ENCODE measurements at places on chromosomes 2 and 18. TPM values are rescaled to one million over a fixed set of nuclear protein-coding genes. Genes with fewer than 3 reads are reported as not detected.

The B4GALT6 gene
- polyA plus RNA-seq, result 12.4 TPM

The DSG4 gene
- 0.04 TPM for polyA plus RNA-seq

GRCh38 chr2:66888791-66889631, 454.1 kb downstream of the MEIS1 start:
- peak; percentile 34 for DNase-seq

DNA sequence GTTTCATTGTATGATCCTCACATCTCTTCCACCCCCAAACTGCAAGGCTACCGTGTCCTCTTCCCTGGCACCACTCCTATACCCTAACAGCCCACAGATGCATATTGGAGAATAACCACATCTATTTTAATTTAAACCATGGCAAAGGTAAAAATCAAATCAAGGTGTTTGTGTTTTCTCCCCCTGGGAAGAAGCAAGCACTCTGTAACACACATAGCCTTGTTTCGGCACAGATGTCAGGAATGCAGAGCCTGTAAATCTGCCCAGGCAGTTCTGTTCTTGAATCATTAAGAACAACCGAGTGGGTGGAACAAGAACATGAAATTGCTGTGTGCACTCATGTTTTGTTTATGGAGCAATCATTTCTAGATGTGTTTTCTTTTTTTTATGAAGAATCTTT, 6.8 kb upstream of the COX7A2L start:
- DNase-seq, result no peak

DNA sequence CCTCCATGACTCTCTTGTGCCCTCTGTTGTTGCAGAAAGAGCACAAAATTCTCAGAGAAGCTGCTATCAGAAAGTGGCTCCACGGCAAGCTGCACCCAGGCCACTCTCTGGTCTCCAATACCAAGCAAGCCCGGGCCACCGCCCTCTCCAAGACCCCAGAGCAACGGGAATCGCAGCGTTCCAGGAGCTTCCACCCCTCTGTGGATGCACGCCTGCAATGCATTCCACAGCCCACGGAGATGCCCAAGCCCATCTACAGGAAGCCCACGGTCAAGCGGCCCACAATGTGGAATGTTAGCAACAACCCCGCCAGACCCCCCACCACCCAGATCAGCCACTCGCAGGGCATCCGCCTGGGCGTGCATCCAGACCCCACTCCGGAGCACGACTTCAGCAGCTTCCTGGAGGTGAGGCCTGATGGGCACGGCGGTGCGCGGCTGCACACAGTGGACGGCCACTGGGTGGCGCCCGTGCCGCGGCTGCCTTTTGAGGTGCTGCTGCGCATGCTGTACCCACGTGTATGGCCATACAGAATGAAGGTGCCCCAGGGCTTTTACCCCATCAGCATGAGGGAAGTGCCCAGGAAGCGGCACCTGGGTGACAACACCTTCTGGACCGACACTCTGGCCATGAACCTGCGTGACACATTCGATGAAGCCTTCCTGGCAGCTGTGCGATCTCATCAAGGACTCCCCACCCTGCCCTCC, 6.3 kb downstream of the ANKRD53 start:
- peak; percentile 62 for DNase-seq

GRCh38 chr2:229300371-229300770, 29.3 kb upstream of the PID1 start:
- no peak for DNase-seq

Measured in large intestine (tissue), 12 donors.